ENCODE measurements at places on chromosomes 3 and 15.

- DNase-seq = no peak
Measured at GRCh38 chr15:98734466-98735199, 86.3 kb downstream of the IGF1R start.

- no peak for DNase-seq
Measured at GRCh38 chr3:186664506-186664905, 1.3 kb upstream of the HRG start.

- no peak for DNase-seq
Measured at GRCh38 chr15:70597056-70597603, 166.2 kb downstream of the UACA start.

DNA sequence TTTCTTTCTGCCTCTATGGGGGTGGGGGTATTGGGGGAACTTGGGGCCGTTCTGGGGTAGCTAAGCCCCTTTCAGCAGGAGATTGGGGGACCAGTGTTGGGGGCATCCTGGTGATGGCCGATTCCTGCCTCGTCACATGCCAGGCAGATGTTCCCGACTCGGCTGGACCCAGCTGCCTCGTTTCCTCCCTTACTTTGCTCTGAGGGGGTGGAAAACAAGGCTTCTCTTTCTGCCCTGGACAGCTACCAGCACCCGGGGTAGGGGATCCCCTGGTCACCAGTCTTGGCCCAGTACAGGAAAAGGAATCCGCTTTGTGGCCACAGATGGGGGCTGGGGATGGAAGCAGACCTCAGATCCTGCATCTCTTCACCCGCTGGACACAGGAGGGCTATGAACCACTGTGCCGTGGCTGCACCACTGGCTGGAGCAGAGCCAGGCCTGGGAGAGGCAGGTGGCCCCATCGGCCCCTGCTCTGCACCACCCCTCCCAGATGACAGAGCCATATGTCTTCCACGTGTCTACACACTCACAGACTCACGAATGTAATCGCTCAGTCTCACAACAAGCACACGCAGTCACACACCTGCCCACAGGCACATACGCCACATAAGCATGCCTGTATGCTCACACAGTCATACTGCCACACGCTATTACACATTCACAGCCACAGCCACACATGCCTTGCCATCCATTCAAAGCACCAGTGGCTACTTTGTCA, 12.4 kb downstream of the SNX33 start:
- DNase-seq = no peak

DNA sequence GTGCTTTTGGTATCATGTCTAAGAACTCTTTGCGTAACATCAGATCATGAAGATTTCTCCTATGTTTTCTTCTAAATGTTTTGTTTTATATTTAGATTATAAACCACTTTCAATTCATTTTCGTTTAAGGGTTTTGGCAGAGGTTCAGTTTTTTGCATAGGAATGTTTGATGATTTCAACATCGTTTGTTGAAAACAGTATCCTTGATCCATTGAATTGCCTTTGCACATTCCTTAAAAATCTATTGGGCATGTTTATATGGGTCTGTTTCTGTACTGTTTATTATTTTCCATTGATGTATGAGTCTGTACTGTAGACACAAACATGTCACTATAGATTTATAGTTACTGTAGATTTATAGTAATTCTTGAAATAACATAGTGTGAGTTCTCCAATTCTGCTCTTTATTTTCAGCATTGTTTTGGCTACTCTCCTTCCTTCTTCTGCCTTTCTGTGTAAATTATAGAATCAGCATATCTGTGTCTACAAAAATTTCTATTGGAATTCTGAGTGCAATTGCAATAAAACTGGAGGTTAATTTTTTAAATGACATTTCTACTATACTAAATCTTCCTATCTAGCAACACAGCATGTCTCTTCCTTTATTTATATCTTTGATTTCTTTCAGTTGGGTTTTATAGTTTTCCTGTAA, 374.0 kb downstream of the SV2B start:
- DNase-seq = no peak

GRCh38 chr15:31077181-31077580, 24.3 kb downstream of the TRPM1 start:
- no peak for DNase-seq

- no peak for DNase-seq
Measured at GRCh38 chr15:71228403-71228802, 113.1 kb downstream of the THSD4 start.

- no peak for DNase-seq
Measured at GRCh38 chr3:67526246-67526645, 128.2 kb downstream of the SUCLG2 start.
